Stimulated activated CD4-positive, alpha-beta T cell treated with anti-CD3 and anti-CD28 coated beads, TNF-alpha, amount 100 ng/mL, for 1 hour (primary cell): ENCODE measurements at places on chromosomes 3 and 15.

DNA sequence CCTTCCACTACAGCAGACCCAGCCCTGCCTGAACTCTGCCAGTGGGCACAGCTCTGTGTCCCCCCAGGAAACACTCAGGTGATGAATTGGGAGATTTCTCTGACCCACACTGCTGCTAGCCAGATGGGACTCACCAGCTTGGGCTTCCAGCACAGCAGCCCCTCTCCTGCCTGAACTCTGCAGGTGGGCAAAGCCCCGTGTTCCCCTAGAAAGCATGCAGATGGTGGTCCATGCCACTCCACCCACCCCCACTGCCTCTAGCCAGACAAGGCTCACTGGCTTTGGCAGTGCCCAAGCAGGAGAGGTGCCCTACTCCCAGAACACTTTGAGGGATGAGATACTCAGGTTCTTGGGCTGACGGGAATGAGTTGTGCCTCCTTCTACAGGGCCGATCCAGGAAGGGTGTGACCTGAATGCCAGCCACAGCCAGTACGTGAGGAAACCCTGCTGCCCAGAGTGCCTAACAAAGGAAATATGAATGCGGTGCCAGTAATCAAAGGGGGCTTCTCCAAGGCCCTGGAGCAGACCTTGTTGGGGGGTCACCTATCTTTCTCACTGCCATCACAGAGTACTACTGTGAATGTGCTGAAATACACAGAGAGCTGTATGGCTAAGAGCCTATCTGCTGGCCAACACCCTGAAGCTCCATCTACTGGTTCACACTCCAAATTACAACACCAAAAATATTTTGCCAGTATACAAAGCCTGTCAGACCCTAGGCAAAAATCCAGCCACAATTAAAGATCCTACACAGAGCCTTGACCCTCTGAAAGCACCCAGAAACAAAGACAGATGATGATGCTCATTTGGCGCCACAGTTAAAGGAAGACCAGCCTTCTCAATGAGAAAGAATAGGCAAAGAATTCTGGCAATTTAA is 61.9 kb downstream of the BTLA start:
- no peak for DNase-seq

DNA sequence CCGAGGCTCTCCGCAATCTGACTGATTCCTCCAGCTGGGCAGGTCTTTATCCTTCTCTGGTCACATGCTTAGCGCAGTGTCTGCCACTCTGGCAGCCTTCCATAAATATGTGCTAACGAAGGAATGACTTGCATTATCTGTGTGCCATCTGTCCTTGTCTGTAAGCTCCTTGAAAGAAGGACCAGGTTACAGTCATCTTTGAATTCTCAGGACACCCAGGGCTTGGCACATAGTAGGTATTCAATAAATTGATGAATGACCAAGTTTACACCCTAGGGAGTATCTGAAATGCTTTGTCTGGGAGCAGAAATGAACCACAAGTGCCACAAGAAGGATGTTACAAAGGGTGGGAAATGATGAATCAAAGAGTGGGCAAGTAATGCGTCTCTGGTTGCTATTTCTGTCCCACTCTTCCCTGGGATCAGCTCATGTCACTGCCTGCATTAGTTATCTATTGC is 16.5 kb upstream of the FAM3D start:
- no peak for DNase-seq

GRCh38 chr3:150038830-150039229 is 68.1 kb upstream of the PFN2 start:
- no peak for DNase-seq

DNA sequence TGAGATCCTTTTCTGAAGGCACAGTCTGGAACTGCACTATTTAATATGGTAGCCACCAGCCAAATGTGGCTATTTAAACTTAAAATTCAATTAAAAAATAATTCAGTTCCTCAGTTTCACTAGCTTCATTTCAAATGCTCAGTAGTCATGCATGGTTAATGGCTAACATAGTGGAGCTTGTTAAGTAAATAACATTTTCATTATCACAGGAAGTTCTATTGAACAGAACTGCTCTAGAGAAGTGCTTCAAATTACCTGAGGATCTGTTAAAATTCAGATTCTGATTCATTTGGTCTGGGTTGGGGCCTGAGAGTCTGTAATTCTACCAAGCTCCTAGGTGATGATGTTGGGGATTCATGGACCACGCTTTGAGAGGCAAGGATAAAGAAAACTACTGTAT is 109.6 kb upstream of the THRB start:
- DNase-seq: no peak

DNA sequence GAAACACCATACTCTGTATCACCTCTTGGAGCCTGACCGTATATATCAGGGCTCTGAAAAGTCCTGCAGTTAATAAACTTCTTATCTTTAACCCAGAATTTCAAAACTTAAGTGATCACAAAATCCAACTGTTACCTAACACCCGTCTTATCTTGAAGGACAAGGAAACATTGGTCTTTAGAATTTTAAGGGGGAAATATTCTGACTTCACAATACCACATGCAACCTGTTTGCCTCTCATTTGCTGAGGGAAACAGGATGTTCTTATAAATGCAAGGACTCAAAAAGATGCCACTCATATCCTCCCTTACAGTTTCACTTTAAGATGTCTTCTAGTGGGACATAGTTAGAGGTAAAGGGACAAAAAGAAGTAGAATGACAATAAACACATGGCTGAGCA is 67.9 kb downstream of the CRTC3 start:
- no peak for DNase-seq

GRCh38 chr3:11672363-11672762 is 28.6 kb upstream of the VGLL4 start:
- no peak for DNase-seq

DNA sequence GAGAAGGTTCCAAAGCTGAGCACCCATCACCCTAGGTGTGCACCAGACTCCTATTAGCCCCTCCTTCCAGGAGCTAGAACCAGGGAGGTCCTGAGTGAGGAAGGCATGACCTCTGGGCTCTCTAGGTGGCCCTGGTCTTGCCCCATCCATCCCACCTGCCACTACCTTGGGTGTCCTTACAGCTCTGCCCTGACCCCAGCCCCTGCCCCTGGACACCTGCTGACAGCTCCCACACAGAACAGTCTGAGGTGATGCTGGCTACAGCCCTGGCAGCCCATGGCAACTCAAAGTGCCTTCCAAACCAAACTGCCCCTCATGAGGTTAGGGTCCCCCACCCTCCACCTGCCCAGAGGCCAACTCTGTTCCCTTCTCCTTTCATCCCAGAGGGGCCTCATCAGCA is 37.2 kb downstream of the GOLGA6A start:
- no peak for DNase-seq

DNA sequence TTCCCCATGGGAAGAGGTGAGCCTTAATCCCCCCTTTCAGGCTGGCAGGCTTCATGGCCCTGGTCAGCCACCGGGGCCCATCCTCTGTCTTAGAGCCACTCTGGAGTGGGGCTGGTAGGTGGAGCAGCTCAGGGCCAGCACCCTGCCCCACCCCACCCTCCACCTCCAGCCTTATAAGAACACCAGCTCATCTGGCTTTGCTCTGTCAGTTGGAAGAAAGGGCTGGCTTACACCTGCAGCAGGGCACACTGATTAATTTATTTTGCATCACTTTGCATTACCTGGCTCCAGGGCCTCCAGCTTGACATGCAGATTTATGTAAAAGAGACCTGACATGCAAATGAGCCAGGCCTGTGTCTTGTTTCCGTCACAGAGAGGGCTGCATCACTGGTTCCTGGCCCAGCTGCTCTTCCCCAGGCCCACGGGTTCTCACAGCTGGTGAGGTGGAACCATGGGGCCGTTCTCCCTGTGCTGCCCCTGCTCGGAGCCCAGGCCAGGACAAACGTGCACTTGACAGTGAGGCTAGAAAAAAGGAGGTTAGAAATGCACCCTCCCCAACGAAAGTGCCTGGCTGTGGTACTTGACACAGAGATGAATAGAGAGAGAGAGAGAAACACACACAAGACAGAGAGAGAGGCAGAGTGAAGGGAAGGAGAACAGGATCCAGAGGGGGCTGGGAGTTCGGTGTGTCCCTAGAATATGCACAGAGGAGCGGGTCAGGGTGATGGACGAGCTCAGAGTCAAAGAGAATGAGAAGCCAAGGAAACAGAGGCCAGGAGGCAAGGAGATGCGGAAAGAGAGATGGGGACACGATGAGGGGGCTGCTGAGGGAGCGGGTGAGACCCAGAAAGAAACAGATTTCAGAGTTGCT is 44.5 kb upstream of the MAGEF1 start:
- DNase-seq: no peak

- no peak for DNase-seq
These were observed 165.9 kb downstream of the STAC start for GRCh38 chr3:36546226-36546625.

GRCh38 chr15:100521907-100522306 is 6.8 kb downstream of the CERS3 start:
- no peak for DNase-seq

DNA sequence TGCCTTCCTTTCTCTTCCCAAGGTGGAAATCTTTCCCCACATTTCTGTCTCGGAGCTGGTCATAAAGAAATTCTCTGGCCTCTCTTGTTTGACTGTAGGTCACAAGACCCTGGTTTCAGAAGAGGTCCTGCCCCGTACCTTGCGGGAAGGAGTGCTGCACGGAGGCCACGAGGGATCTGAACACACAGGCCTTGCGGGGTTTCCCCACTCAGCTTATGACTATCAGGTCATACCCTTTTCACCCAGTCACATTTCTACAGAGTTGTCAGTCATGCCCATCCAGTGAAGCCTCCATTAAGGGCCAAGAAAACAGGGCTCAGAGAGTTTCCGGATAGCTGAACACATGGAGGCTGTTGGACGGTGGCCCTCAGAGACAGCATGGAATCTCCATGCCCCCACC is 54.7 kb upstream of the ATP13A3 start:
- DNase-seq: no peak

DNA sequence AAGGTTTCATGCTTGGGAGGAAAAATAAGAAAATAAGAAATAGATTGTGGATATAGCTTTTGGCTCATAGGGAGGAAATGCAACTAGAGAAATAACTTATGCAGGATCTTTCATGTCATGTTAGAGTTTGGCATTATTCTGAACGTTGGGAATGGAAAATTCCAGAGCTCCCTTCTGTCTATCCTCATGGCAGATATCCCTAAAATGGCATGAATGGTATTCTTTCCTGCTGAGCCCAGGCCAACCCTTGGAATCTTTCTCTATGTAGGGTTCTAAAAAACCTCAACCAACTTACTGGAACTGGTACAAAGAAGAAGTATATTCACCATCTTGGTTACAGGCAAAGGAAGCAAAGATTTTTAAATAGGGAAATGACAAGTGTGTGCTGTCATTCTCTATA is 212.5 kb downstream of the CHST2 start:
- no peak for DNase-seq

DNA sequence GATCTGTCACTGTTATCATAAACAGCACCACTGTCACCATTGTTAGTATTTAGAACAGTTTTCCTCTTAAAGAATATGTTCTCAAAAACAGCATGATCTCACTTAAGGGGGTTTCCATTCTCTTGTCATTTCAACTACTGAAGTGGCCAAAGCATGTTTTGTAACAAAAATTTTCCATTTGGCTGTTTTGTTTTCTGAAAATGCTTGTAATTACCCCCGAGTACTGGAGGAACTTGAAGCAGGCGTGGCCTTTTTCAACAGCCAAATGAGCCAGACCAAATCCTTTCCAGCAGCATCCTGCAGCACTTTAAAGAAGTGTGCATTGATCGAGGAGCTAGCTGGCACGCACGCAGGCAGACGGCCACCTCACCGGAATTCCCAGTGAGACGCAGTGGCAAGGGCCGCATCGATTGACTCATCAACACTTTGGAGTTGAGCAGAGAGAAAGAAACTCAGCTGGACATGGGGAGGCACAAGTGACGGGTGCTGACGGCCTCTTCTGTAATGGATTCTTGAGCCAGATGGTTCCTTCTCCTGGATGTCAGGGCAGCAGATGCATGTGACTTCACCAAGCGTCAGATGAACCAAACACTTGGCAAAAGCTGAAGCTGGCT is 234.3 kb upstream of the IGF1R start:
- no peak for DNase-seq

DNA sequence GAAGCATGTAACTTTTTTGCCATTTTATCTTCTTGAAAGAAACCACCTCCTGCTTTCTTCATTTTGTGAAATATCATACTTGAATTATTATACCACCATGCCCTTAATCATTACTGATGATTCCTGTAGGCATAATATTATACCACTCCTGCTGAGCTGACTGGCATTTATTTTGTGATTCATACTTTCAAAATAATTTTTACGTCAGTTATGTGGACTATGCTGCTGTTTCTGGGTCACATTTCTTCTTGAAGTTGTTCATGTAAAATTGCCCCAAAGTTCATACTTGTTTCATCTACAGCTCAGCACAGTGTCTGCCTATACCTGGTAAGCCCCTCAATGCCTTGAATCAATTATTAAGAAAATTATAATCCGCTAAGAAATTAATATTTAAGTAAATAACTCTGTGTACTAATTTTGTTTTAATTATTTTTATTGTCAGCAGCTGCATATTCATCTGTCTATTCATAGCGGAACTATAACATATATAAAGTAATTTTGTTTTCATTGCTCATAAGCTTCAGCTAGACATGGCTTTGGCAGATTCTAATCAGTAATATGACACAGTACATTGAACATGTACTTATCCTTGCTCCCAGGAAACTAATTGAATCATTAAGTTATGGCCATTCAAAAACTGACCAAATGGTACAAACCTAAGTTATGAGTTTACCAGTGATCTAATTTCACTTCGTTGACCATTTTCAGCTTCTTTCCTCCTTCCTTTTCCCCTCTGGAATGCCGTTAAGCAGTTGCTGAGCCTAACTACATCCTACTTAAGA is 160.0 kb downstream of the NAALADL2 start:
- DNase-seq: no peak

GRCh38 chr3:139630542-139630941 is 47.2 kb downstream of the NMNAT3 start:
- no peak for DNase-seq

DNA sequence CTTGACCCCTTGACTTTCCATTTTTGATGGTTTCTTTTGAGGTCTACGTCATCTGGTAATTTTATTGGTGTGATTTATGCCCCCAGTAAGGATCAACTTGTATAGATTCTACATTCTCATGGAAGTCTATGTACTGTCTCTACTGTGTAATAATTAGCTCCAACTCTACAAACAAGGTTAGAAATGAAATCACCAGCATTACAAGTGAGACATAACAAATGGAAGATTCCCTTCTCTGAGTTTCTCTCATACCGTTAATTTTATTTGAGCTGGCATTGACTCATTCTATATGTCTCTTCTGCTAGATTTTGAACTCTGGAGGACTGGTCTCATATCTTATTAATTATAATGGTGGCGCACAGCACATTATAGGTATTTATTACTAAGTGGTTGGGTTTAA is 138.9 kb downstream of the LPP start:
- no peak for DNase-seq

GRCh38 chr3:127039719-127040118 is 56.8 kb downstream of the PLXNA1 start:
- no peak for DNase-seq

DNA sequence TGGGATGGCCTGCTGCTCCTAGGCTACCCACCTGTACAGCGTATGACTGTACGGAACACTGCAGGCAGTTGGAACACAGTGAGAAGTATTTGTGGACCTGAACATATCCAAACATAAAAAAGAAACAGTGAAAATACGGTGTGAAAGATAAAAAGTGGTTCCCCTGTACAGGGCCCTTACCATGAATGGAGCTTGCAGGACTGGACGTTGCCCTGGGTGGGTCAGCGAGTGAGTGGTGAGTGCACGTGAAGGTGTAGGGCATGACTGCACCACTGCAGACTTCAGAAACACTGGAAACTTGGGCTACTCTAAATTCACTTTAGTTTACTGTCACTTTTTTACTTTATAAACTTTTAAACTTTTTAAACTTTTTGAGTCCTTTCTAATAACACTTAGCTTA is 71.2 kb upstream of the SLC6A6 start:
- no peak for DNase-seq
